ENCODE measurements at places on chromosomes 3 and 15. TPM values are rescaled to one million over a fixed set of nuclear protein-coding genes. Genes with fewer than 3 reads are reported as not detected.

- H3K27me3 ChIP-seq: peaks cover 1% of the 10 kb centered on the region
- H3K36me3 ChIP-seq: no peaks in the 10 kb centered on the region
- peaks cover 23% of the 10 kb centered on the region for H3K4me1 ChIP-seq
- no peak overlapping the region for H3K27ac ChIP-seq
- no peak for DNase-seq
These were observed 44.6 kb upstream of the RASGRP1 start for GRCh38 chr15:38609097-38609738.

GRCh38 chr15:75129788-75130187 is 71.9 kb upstream of the C15orf39 start:
- no peaks in the 10 kb centered on the region for H3K36me3 ChIP-seq
- H3K27me3 ChIP-seq: no peaks in the 10 kb centered on the region
- no peak overlapping the region for H3K27ac ChIP-seq

DNA sequence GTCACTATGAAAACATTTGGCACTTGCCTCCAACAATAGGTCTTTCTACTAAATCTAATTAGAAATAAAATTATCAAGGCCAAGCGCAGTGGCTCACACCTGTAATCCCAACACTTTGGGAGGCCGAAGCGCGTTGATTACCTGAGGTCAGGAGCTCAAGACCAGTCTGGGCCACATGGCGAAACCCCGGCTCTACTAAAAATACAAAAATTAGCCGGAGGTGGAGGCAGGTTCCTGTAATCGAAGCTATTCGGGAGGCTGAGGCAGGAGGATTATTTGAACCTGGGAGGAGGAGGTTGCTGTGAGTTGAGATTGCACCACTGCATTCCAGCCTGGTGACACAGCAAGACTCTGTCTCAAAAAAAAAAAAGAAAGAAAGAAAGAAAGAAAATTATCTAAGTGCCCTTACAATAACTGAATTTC is 1.6 kb upstream of the PLD1 start:
- DNase-seq: no peak
- H3K27ac ChIP-seq: peak overlapping the region; percentile 84
- H3K4me3 ChIP-seq: no peak overlapping the region
- no peaks in the 10 kb centered on the region for H3K36me3 ChIP-seq
- peaks cover 43% of the 10 kb centered on the region for H3K4me1 ChIP-seq
- H3K27me3 ChIP-seq: no peaks in the 10 kb centered on the region

- H3K27ac ChIP-seq: no peak overlapping the region
- H3K4me1 ChIP-seq: peaks cover 9% of the 10 kb centered on the region
- H3K4me3 ChIP-seq: peak overlapping the region; percentile 93
- peaks cover 5% of the 10 kb centered on the region for H3K27me3 ChIP-seq
- peaks cover 27% of the 10 kb centered on the region for H3K36me3 ChIP-seq
- no peak for DNase-seq
These were observed 314 bp upstream of the TMED3 start for GRCh38 chr15:79310612-79310984.

DNA sequence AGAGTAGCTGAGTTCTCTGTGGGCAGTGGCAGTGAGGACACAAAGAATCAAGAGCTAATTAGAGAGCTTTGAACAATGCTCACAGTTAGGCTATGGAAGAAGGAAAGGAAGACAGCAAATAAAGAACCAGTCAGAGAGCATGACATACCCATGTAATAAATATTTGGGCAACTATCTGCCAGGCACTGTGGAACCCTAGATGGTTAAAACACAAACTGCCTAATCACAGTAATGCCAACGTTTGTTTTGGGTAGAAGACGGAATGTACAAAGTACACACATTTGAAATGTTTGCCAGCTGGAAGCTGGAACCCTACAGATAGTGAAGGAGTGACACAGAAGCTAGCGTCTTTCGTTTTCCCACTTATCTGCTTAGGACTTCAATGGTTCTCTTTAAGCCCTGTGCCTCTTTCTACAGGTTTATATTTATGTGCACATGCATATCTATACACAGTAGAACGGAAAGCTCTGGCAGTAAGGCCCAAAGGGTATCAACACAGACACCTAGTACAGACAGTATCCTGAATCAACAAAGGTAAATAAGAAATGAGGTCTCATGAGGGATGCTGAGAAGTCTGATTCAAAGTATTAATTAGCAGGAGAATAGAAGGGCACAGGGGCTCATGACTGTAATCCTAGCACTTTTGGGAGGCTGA is 44.6 kb downstream of the ANKRD28 start:
- H3K4me1 ChIP-seq: no peaks in the 10 kb centered on the region
- H3K4me3 ChIP-seq: no peak overlapping the region
- H3K27ac ChIP-seq: no peak overlapping the region
- H3K27me3 ChIP-seq: no peaks in the 10 kb centered on the region
- no peak for DNase-seq

GRCh38 chr15:41408234-41408641 is 5.9 kb upstream of the NDUFAF1 start:
- no peak overlapping the region for H3K27ac ChIP-seq
- no peak for DNase-seq
- H3K27me3 ChIP-seq: no peaks in the 10 kb centered on the region
- no peaks in the 10 kb centered on the region for H3K36me3 ChIP-seq
- no peak overlapping the region for H3K4me3 ChIP-seq
- peaks cover 8% of the 10 kb centered on the region for H3K4me1 ChIP-seq

DNA sequence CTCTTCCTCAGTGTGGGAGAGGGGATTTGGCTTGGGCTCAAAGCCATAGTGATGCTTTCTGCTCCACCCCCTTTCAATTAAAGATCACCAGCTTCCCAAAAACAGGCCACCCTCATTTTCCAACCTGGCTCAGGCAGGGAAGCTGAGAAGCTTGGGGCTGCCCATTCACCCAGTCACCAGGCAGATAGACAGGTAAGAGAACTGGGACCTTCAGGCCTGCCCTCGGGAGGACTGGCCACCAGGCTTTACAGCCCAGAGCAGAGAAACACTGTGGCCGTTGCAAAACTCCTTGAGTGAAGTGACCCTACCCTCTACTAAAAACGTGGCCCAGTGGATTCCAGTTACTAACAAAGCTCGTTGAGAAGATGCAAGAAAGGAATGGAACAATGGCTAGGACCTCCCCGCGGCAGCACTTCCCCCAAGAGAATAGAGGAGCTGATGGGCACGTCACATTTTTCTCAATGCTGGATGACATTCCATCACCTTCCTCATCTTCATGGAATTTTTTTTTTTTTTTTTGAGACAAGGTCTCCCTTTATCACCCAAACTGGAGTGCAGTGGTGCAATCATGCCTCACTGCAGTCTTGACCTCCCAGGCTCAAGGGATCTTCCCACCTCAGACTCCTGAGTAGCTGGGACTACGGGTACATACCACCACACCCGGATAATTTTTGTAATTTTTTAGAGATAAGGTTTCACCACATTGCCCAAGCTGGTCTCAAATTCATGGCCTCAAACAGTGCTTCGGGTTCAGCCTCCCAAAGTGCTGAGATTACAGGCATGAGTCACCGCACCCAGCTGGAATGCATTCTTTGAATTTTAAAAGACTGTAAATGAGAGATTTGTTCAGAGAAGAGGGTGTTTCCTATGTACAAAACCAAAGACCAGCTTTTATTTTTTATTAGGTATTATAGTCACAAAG is 37.9 kb downstream of the LIPC start:
- H3K27me3 ChIP-seq: no peaks in the 10 kb centered on the region
- no peak overlapping the region for H3K4me3 ChIP-seq
- H3K36me3 ChIP-seq: no peaks in the 10 kb centered on the region
- no peak overlapping the region for H3K27ac ChIP-seq
- no peak for DNase-seq

- H3K27me3 ChIP-seq: no peaks in the 10 kb centered on the region
- no peaks in the 10 kb centered on the region for H3K36me3 ChIP-seq
- no peak overlapping the region for H3K4me3 ChIP-seq
- no peak overlapping the region for H3K27ac ChIP-seq
- H3K4me1 ChIP-seq: no peaks in the 10 kb centered on the region
These were observed 688.6 kb downstream of the DIPK2A start for GRCh38 chr3:144660186-144660585.

GRCh38 chr15:29345549-29346525 is 76.2 kb upstream of the NSMCE3 start:
- H3K27ac ChIP-seq: no peak overlapping the region
- no peaks in the 10 kb centered on the region for H3K4me1 ChIP-seq
- no peaks in the 10 kb centered on the region for H3K36me3 ChIP-seq
- peaks cover 13% of the 10 kb centered on the region for H3K27me3 ChIP-seq
- DNase-seq: no peak

GRCh38 chr3:112654979-112655378 is 14.0 kb upstream of the CCDC80 start:
- H3K27me3 ChIP-seq: no peaks in the 10 kb centered on the region
- no peaks in the 10 kb centered on the region for H3K4me1 ChIP-seq
- H3K36me3 ChIP-seq: no peaks in the 10 kb centered on the region
- H3K27ac ChIP-seq: no peak overlapping the region
- no peak for DNase-seq
- no peak overlapping the region for H3K4me3 ChIP-seq

DNA sequence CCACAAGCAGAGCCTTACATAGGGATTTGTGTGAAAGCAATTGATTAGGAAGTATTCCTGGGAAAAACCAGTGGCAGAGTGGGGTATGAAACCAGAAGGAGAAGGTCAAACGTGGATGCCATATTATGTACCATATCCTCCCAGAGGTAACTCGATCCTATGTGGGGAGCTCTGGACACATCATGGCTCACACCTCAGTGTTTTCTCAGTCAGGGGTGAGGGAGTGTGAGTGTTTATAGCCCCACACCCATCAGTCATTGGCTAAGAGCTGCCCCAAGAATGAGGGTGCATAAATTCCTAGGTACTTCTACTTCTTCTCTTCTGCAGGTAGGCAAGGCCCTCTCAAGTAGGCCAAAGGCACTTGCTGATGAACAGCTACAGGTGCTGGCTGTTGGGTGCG is 28.2 kb upstream of the PDZRN3 start:
- H3K36me3 ChIP-seq: no peaks in the 10 kb centered on the region
- H3K27me3 ChIP-seq: no peaks in the 10 kb centered on the region
- H3K4me3 ChIP-seq: no peak overlapping the region
- no peak for DNase-seq

Gene TRH
- total RNA-seq: not detected

Gene GPR160
- 5.0 TPM for total RNA-seq

Gene OR5K2
- not detected for total RNA-seq

Gene PTPN23
- 51.4 TPM for total RNA-seq
